ENCODE measurements at places on chromosomes 6 and 20. TPM values are rescaled to one million over a fixed set of nuclear protein-coding genes. Genes with fewer than 3 reads are reported as not detected.

Gene TMEM244
- not detected for total RNA-seq

Gene CPNE5
- 3.8 TPM for total RNA-seq

Gene ECT2L
- not detected for total RNA-seq

Gene OR11A1
- total RNA-seq: not detected

Gene NEDD9
- 58.9 TPM for total RNA-seq

Gene SLC17A3
- total RNA-seq: not detected

Gene COL9A3
- 2.3 TPM for total RNA-seq

Gene SLC22A16
- total RNA-seq: not detected

- no peak for DNase-seq
Measured at GRCh38 chr20:20568604-20569205, 143.7 kb downstream of the RALGAPA2 start.

DNA sequence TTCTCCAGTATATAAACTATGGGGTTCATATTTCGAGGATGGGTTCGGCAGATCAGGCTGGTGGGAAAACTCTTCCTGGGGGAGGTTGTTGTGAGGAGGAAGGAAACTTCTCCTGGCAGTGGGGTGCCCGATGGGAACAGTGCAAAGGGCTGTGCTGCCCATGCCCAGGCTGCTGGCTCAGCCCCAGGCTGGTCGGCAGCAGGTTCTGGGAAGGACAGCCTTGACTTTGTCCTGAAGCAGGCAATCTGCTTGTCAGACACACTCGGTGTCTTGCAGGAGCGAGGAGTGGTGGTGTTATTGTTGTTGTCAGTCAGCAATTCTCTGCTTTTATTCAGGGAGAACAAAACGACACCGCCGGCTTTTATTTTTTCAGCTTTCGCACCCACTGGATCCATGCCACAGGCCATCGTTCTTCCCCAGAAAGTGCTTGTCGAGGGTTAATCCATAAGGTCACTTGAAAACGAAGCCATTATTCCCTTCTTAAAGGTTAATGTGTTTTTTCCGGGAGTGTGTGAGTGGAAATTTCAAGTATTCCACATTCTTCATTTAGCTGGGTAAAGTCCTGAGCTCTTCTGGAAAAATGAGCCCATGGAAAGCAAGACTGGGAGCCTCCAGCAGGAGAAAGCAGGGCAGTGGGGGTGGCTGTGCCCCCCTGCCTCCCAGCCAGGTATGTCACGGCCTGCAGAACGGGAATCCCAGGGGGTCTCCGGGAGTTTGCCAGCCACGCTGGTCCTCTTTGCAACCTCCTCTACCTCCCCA is 57.0 kb upstream of the STX16 start:
- DNase-seq: no peak

- no peak for DNase-seq
Measured at GRCh38 chr6:3721810-3722621, 29.5 kb downstream of the PXDC1 start.

DNA sequence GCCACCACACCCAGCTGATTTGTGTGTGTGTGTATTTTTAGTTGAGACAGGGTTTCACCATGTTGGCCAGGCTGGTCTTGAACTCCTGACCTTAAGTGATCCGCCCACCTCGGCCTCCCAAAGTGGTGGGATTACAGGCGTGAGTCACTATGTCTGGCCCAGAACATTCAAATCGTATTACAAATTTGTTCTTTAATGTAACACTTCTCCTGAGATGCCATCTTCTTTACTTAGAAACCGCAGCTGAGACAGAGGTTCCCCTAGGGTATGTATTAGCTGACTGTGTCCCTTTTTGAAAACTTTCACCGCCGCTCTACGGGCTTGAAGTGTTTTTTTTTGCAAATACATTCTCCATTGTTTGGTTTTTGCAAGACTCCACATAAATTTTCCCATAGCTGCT is 62.6 kb downstream of the TOX2 start:
- DNase-seq: no peak

- no peak for DNase-seq
Measured at GRCh38 chr6:153947808-153948447, 91.1 kb upstream of the OPRM1 start.

GRCh38 chr6:158324136-158324535 is 11.9 kb downstream of the TULP4 start:
- DNase-seq: no peak

DNA sequence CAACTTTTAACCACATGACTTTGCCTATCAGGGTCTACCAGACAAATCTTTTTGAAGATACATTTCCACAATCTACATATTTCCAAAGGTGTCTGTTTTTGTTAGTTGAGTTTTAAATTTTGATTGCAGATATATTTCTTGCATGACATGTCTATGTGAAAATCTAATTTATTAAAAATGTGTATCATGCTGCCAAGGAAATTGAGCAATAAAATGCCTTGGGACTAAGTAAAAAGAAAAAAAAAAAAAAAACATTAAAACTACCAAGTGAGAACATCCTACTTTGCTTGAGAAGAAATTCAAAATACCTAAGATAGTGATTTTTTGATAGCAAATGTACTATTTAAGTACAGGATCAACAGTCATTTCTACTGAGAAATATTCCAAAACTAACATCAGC is 17.7 kb downstream of the SLC17A5 start:
- no peak for DNase-seq

- no peak for DNase-seq
Measured at GRCh38 chr6:88785478-88785877, 177.9 kb downstream of the RNGTT start.

DNA sequence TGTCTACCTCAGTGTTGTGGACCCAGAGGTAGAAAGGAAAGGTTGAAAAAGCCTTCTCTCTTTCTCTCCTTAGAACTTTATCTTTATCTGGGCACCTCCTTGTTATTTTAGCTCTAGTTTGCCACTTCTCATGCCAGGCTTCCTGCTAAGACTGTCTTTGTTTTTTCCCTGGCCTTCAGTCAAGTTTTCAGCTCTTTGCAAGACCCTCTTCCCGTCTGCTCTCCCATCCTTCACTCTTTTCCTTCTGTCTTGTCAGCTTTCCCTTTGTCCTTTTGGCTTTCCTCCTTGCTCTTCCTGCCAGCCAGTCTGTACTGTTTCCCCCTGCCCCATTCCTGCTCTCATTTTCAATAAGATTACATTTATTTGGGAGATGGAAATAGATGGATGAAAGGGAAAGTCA is 86.8 kb upstream of the CCN6 start:
- DNase-seq: no peak

DNA sequence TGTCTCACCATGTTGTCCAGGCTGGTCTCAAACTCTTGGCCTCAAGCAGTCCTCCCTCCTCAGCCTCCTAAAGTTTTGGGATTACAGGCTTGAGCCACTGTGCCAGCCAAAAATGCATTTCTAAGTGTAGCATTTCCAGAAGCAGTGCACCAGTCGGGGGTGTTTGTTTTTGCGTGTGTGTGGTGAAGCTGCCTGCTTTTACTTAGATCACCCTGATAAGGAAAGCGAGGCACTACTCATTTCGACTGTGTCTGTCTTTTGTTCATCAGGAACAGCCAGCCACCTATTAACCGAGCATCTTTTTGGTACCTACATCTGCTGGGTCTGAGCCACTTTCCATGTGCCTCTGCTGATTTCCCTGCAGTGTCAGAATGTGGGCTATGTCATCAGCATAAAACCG is 18.7 kb downstream of the SIRT5 start:
- DNase-seq: no peak

DNA sequence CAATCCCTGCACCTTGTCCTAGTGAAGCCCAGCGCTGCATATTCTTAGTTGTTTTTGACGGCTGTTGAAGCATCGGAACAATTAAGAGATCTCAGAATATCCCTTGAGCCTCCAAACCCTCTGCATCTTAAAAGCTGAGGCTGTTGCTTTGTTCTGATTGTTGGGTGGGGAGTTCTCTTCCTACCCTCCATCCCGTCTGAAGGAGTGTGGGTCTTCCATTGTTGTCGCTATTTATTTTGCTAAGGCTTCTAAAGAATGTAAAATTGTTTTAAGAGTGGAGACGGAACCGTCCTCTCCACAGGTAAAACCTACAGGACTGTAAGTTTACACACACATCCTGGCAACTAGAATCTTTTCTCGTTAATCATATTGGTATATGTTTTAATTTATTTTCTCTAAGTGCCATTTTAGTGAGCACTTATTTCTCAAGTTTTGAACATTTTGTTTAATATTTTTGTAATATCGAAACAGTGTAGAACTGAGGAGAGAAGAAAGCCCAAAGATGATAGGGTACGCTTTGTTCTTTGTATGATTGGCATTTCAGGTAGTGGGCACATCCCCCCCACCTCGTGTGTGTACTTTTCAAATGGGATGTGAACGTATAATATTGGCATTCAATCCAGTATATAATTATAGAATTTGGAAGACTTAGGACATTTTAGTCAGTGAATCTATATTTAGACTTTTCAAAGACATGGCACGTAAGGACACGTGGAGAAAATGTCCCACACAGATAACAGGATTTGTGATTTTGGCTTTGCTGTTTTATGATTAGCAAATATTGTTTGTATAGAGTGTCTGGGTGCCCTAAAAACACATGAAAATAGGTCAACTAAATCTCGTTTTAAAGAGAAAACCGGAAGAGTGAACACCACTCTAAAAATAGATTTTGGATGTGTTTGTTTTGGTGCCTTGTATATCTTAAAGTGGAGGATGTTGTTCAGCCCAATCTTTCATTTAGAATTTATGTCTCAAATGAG is 1.3 kb downstream of the RNF146 start:
- DNase-seq: no peak

GRCh38 chr20:10321138-10321717 is 102.6 kb downstream of the SNAP25 start:
- no peak for DNase-seq

GRCh38 chr6:154732538-154733182 is 556 bp upstream of the SCAF8 start:
- peak; percentile 51 for DNase-seq
